RPMI8226 (cell line): ENCODE measurements at places on chromosomes 3 and 15.
A peak's percentile ranks its signal among the peaks of the same experiment; 100 is the strongest.

DNA sequence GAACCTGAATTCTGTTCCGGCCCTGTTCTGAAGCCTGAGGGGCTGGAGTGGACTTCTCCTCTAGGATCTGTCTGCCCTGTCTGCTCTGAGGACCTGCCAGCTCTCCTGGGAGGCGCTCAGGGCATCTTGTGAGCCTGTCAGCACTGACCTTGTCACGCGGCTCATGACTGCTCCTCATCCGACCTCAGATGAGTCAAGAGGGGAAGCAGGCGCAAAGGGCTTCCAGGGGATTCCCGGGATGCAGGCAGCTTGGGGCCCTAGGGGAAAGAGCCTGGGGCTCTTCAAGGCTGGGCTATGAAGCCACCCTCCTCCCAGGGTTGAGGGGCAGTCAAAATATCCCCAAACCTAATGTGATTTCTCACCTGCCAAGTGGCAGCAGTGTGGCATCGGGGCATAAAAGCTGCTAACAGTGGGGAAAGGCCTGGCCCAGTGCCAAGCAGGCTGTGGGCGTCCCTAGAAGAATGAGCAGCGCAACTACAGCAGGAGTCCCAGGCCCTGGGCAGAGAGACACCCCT lies 27.6 kb upstream of the ANKDD1A start:
- DNase-seq, result peak; percentile 87

- DNase-seq, result no peak
Observed at GRCh38 chr3:113223475-113224281, 12.3 kb downstream of the BOC start.

GRCh38 chr3:152026033-152026556 lies 152.7 kb downstream of the SUCNR1 start:
- DNase-seq, result no peak

DNA sequence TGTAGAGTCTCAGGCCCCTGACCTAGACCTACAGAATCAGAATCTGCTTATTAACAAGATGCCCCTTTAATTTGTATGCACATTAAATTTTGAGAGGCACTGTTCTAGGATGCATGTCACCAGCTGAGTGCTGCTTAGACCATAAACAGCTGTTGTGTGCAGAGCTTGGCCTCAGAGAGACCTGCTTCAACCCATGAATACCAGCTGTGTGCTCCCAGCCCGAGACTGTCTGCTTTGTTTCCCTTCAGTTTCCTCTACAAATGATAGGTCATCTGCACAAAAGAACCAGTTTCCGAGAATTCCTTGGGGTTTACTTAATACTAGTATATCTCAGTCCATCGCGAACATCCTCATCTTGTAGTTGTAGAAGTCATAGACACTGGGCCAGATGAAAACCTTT lies 158.5 kb upstream of the PFN2 start:
- DNase-seq, result no peak

- no peak for DNase-seq
Observed at GRCh38 chr3:151912028-151912427, 38.6 kb downstream of the SUCNR1 start.

- DNase-seq, result no peak
Observed at GRCh38 chr3:128356822-128357221, 109.9 kb downstream of the DNAJB8 start.

DNA sequence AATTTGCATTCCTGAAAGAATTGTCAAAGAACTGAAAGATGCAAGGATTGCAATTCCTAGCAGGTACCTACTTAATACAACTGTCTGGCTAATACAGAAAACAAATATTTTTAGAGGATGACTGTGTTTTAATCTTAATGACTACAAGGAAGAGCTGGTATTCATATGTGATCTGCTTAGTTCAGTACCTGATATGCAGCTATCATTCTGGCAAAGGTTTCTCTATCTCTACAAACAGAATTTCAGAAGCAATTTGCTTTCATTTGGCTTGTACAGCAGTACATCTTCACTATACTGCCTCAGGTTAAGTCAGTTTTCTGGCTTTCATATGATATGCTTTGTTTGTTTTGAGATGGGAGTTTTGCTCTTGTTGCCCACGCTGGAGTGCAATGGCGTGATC lies 51.3 kb downstream of the TBL1XR1 start:
- no peak for DNase-seq

DNA sequence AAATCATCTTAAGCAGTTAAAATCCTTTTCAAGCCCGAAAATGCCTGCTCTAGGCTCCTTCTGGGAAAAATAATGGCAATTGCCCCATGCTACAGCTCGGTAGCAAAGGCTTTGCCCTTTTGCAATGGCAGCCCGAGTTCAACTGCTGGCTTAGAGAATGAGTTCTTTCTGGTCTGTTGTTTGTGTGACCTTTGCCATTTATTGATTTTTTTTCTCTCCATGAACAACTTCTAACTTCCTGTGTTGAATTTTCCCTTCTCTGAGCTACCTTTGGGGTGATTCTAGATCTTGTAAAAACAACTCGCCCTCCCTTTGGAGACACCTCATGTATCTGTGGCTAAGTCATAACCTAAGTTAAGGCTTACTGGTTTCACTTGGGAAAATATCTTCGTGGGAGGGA lies 139.3 kb downstream of the PLCH1 start:
- DNase-seq, result no peak

DNA sequence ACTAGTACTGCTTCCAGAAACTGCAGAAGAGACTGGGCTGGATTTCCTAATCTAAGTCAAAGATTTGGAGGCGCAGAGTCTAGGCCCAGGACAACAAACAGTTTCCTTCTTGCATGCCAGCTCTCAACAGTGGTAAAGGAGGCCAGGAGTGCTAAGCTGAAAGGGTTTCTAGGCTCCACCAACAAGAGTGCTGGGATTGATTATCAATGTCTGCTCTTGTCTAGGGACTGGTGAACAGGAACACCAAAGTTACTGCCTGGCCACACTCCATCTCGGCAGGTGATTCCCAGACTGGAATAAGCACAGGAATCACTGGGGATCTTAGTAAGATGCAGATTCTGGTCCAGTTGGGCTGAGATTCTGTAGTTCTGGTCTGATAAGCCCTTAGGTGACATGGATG lies 22.8 kb upstream of the FGD5 start:
- no peak for DNase-seq

- DNase-seq, result no peak
Observed at GRCh38 chr3:107347751-107348150, 29.5 kb upstream of the CCDC54 start.

GRCh38 chr3:153163393-153163724 lies 1.3 kb downstream of the RAP2B start:
- DNase-seq, result peak; percentile 63

DNA sequence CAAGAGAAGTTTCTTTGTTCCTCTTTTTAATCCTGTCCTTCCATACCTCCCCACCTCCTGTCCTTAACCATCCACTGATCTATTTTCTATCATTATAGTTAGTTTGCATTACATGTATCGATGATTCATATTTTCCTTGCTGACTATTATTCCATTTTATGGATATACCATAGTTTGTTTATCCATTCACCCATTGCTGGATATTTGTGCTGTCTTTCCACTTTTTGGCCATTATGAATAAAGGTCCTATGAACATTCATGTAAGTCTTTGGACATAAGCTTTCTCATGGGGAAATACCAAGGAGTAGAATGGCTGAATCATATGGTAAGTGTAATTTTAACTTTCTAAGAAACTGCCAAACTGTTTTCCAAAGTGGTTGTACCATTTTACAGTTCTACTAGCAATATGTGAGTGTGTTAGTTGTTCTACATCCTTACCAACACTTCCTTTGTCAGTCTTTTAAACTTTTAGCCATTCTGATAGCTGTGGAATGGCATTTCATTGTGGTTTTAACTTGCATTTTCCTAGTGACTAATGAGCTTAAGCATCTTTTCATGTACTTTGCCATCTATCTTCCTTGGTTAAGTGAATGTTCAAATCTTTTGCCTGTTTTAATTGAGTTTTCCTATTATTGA lies 11.7 kb downstream of the ATP6V1A start:
- DNase-seq, result no peak

DNA sequence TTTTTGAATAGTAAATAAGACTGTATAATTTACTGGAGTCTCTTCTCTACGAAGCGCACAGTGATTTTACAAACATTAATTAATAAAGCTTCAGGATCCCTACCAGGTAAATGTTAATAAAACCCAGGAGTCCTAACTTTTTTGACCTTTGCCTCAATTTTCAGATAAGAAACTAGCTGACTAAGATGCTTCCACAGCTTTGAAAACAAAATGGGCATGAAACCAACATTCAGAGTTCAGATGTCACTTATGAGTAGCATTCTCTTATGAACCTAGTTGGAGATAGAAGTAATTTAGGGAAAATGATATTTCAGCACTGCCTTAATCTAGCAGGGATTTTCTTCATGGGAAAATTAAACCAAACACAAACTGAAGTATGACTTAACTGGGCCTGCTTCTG lies 13.0 kb upstream of the FHIT start:
- DNase-seq, result peak; percentile 11

DNA sequence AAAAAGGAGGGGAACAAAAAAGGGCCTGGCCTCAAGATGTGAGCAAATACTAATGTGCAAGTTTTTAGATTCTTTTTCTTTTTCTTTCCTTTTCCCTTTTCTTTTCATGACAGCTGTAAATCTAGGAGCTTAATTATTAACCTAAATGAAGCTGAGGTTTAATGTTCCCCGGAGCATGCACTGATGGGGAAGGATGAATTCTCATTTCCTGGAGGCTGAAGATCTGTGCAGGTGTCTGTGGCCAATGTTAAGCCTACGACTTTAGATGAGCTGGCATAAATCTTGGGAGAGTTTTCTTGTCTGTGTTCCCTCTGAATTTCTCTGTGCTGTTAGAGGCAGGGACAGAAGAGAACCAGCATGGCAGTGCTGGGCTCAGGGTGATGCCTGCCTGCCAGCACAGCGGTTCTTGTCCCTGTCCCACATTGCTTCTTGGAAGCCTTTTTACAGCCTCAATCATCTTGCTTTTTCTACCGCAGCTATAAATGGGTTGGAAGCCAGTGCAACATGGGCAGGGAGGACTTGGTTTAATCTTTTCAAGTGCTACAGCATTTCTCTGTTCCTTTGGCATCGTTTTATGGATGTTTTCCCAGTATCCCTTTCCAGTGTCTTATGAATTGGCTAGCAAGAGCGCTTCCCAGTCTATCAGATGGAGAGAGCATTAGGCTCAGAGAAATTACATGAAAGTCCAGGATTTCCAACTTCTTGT lies 119.1 kb downstream of the ATG7 start:
- no peak for DNase-seq

DNA sequence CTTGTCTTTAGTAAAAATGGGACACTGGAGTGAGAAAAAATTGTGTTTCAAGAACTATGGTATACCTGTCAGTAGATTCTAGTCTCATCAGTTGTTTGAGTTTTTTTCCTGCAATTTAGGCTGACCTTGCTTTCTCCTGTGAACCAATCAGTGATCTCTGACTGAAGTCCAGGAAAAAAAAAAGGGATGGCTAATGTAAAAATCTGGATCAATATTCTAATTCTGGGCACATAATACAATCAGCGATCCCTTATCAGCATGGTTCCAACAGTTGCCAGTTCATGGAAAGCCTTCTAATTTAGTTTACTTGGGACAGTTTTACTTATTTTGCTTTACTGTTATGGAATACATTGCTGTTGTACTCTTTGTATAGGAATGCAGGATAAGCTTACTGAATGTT lies 17.0 kb downstream of the TRPM7 start:
- DNase-seq, result no peak

- no peak for DNase-seq
Observed at GRCh38 chr15:34737477-34737876, 17.3 kb downstream of the GJD2 start.
